ENCODE measurements at places on chromosomes 1 and 21. TPM values are rescaled to one million over a fixed set of nuclear protein-coding genes. Genes with fewer than 3 reads are reported as not detected.
A peak's percentile ranks its signal among the peaks of the same experiment; 100 is the strongest.

DNA sequence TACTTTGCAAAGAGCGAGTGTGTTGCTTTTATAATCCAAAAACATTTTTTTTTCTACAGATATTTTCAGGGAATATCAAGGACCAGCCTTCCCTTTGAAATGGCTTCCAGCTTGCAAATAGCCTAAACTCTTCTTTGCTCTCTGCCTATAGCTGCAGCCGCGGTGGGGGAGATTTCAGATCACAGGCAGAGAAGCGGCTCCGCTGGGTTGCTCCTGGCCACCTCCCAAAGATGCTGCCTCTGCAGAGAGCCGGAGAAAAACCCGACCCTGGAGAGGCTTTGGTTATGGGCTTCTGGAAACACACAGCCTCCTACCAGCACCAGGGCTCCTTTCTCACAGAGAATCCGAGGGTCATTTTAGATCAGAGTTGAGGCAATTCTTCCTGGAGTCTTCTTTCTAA is 18.6 kb upstream of the PAX7 start:
- no peak for ATAC-seq

GRCh38 chr1:232944347-232944746 is 6.1 kb upstream of the NTPCR start:
- no peak for ATAC-seq

GRCh38 chr1:172429331-172430127 is 9.0 kb downstream of the C1orf105 start:
- ATAC-seq = no peak

DNA sequence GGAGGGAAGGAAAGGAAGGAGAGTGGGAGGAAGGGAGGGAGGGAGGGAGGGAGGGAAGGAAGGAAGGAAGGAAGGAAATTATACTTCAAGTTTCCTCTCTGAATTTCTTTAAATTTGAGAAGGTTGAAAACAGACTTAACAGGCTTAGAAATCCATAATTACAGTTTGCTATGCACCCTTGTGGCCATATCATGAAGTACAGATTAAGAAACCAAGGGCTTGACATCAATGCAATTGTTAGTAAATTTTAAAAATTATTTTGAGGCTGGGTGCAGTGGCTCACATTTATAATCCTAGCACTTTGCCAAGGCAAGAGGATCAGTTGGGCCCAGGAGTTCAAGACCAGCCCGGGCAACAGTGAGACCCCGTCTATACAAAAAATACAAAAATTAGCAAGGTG is 14.4 kb downstream of the ANP32E start:
- ATAC-seq = no peak

DNA sequence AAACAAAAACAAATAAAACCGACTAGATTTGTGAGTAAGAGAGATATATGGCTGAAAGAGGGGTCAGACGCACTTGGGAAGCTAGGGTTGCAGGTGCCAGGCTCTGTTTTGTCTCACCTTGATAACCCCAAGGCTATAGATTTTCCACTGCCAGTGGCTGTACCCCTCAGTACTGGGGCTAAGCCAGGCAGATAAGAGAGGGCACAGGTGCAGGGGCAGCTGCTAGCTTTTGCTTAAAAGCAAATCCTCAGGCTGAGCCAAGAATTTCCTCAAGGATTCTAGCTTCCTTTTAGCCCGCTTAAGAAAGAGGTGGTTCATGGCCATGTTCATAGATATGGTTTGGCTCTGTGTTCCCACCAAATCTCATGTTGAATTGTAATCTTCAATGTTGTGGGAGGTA is 57.9 kb downstream of the OVGP1 start:
- ATAC-seq = no peak

DNA sequence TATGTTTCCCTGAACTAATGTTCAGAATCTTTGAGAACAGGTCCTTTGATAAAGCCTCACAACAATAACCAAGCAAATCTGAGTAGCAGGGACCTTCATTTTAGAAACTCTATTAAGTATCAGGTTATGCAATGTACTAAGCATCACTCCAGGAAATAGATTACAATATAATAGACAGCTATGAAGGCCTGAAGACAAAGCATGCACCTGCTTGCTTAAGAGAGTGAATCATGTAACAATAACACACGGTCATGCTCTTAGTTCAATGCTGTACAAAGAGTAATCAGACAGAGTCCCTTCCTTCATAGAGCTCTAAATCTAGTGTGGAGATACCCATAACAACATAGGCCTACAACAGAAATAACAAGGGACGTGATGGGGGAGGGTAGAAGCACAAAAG is 8.1 kb upstream of the CMPK1 start:
- no peak for ATAC-seq

- ATAC-seq = peak; percentile 18
Measured at GRCh38 chr1:36411674-36412648, 14.3 kb upstream of the LSM10 start.

DNA sequence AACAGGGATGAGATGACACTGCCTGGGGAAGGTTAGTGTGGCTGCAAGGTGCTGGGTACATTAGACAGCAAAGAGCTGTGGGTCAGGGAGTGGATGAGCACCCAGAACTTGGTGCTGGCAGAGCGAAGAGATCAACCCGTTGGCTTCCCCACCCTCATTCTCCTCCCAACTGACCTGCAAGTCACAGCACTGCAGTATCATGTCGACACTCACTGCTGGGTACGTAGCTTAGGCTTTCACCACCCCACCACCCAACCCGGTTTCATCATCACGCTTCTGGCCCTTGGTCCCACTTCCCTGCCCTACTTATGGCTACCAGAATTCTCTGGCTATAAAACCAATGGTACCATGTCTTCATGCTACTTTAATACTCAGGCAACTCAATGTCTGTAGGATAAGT is 73.6 kb upstream of the LYST start:
- no peak for ATAC-seq

DNA sequence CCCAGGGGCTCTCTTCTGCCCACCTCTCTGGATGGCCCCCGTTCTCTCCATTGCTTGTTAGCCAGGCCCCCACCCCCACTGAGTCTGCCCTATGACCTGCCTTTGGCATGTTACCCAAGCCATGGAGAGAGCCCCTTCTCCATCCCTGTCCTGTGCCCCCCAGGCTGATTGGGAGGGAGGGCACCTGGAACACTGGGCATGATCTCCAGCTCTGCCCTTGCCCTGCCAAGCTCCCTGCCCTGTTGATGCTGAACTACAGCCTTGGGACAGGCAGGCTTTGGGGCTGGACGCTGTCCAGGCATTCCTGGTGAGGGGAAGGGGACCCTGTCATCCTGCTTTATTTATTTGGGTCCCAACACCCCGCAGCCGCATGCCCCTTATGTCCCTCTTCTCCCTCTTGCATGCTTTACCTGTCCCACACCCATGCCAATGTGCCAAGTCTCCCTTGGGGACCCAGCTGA is 10.7 kb downstream of the TRIM46 start:
- ATAC-seq = no peak

- no peak for ATAC-seq
Measured at GRCh38 chr1:30489737-30490389, 233.5 kb downstream of the MATN1 start.

DNA sequence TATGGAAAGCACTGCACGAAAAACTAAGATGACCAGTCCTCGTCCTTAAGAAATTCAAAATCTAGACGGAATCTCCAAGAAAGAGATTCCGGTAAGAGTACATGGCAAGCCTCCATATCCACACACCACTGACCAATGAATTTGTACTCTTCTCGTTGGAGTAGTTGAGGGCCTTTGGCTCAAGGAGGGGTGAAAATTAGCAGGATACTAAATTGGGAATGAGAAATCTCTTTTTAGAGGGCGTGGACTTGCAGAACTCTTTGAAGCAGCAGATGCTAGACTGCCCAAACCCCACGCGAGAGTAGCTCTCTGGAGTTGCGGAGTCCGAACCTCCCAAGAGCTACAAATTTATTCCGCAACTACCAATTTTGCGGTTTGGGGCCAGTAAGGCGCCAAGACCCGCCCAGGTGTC is 872 bp upstream of the PPP2R5A start:
- ATAC-seq = no peak

DNA sequence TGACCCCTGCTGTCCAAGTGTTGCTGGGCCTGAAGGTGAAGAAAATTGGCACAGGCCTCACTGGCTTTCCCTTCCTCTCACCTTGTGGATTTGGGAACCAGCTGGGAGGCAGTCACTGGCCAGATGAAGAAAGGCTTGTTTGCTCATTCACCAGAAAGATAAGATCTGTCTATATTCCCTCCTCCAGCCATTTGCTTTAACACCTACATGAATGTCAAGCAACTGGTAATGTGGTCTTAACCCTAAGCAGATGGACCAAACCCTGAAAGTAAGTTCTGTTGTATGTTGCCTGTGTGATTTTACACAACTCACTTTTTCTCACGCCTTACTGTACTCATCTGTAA is 10.3 kb upstream of the SRRM1 start:
- no peak for ATAC-seq

DNA sequence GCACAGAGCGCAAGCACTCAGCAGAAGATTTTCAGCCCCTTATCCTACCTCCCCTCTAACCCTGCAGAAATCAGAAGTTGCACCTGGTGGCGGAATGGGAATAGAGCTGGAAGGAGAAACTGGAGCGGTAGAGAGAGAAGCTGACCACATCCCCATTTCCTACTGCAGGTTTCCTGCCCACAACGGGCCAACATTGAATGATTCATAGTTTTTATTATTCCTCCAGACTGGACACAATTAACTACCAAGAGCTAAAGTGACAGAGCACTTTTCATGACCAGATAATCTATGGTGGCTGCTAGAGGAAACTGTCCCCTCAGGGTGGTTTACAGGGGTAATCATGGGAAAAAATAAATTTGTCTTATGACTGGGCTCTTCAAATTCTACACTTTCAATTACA is 21.3 kb upstream of the LRRC8D start:
- no peak for ATAC-seq

- ATAC-seq = no peak
Measured at GRCh38 chr21:37704751-37705150, 211.5 kb downstream of the KCNJ6 start.

DNA sequence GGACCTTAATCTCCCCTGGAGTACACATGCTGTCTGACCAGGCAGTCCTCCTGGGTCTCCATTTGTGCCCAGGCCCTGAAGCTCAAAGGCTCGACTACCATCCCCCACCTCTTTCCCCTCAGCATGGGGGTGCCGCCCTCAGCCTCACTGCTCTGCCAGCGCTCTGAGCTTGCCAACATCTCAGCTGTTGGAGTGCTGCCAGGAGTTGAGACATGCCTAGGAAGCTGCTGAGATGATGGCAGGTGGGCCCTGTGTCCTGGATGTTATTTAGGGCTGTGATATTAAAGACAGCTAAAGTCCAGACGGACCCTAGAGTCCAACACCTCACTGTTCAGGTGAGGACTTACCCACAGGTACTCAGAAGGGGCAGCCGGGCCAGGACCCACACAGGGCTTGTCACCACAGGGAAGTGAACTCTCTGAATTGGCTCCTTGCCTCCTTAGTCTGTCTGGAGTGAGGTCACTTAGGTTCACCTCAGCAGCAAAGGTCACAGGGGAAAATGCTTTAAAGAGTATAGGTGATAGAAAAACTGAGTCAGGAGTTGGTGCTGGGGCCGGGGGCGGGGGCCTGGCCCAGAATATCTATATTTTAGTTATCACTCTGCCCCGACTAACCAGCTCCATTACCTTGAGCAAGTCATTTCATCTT is 19.7 kb upstream of the KCNC4 start:
- no peak for ATAC-seq

- ATAC-seq = peak; percentile 80
Measured at GRCh38 chr1:206075786-206076755, 23.1 kb downstream of the RHEX start.

- ATAC-seq = no peak
Measured at GRCh38 chr1:43062527-43063095, 103.9 kb upstream of the SLC2A1 start.

- ATAC-seq = no peak
Measured at GRCh38 chr1:154937988-154938386, 1.5 kb upstream of the PMVK start.

DNA sequence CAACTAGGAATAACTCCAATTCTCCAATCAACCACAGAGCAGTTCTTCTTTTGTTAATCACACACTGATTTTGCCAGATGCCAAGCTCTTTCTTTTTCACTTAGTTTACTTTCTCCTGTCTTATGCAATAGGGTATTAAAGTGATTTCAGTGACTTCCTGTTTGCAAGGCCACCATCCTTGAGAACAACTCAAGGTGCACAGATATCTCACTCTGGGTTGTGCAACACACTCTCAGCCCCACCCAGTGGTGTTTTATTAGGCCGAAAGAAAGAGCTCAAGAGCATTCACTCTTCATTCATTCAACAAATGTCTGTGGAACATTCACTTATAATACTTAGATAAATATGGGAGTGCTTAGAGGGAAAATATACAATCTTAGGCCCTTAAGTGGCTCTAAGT is 352.5 kb downstream of the ZNF326 start:
- ATAC-seq = no peak

DNA sequence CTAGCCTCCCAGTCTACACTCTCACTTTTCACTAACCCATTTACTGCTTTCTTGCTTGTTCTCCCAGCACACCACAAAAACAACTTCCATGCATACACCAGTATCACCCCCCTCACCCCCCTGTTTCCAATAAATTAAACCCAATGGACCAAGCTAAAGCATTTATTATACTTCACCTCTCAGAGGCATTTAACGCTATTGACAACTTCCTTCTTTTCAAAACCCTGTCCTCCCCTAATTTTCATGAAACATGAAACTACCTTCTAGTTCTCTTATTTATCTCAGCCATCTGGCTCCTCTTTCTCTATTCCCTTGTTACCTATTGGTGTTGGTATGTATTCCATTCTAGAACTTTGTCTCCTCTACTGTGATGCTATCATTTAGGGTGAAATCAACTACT is 32.3 kb downstream of the PTPRC start:
- ATAC-seq = no peak

- ATAC-seq = peak; percentile 39
Measured at GRCh38 chr1:12031039-12031980, 12.0 kb downstream of the MIIP start.

GRCh38 chr1:7103874-7104273 is 318.6 kb downstream of the CAMTA1 start:
- no peak for ATAC-seq

GRCh38 chr1:18139198-18139981 is 31.8 kb downstream of the IGSF21 start:
- ATAC-seq = peak; percentile 63

- no peak for ATAC-seq
Measured at GRCh38 chr21:39325458-39325857, 12.0 kb upstream of the BRWD1 start.

- ATAC-seq = no peak
Measured at GRCh38 chr1:112359961-112360767, 35.9 kb upstream of the CTTNBP2NL start.

Gene GRIK1
- 1.0 TPM for total RNA-seq

Gene FYB2
- total RNA-seq = 0.76 TPM

Gene LCE1E
- not detected for total RNA-seq

Gene DCDC2B
- total RNA-seq = 1.6 TPM

Gene GUCA2B
- not detected for total RNA-seq

Gene SLC35E2B
- 74.6 TPM for total RNA-seq

Gene LRRC3
- 0.34 TPM for total RNA-seq
